ENCODE measurements at places on chromosomes 1 and 21.

DNA sequence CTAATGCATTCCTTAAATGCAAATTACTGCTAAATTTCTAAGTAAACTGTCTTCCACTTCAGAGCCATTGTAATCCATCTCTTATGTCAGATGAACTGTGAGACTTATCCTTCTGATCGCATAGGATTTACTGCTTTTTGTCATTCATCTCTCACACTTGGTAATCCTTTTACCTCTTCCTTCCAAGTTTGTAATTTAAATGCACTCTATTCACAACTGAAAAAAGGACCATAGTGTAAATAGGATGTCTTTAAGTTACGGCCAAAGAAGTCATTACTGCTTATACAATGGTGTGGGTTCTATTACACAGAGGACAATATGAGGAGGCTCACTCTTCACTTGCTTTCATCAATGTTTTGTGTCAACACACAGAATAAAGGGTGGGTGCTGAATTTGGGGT is 393.3 kb downstream of the PTBP2 start:
- DNase-seq = no peak

- peak; percentile 49 for DNase-seq
Observed at GRCh38 chr1:183733715-183734114, 71.2 kb upstream of the RGL1 start.

DNA sequence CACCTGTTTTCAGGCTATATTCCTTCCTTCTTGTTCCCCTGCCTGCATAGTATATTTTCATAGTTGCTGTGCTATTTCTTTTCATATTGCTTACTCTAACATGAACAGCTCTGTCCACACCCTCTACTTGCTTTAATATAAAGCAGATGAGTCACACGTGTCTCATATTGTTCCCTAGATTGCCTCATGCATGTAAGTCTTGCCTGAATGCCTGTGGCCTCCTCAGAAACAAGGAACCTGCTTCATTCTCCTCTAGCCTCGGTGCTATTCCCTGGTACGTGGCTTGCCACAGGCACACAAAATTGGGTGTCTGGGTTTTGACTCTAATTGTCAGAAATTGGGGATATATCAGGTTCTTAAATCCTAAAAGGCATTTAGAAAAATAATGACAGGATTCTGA is 16.5 kb upstream of the PKP1 start:
- DNase-seq = no peak

GRCh38 chr1:153741986-153742385 is 14.1 kb downstream of the INTS3 start:
- peak; percentile 86 for DNase-seq

DNA sequence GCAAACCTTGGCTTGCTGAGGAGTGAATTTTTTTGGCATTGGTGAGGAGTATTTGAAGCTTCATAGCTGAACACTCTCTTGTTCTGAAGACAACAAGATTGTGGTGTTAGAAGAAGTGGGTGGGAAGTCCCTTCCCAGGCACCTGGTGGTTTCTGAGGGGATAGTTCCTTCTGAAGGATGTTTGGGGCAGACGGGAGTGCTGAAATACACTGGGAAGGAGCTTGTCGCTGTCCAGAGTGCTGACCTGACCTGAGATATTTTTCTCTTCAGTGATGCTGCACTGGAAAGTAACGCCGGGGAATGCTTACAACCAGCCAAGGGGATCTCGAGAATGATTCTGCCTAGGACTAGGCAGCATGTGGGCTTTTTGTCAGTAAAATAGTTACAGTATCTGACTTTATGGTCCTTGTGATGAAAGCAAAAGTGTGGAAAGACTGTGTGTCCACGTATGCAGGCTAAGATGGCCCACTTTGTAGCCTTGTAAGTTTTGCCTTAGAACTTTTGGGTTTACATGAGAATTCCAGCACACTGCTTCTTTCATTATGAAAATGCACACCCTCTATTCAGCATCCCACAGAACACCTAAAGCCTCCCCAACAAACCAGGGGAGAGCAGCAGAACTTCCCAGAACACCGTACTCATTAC is 33.1 kb upstream of the NFASC start:
- peak; percentile 85 for DNase-seq

DNA sequence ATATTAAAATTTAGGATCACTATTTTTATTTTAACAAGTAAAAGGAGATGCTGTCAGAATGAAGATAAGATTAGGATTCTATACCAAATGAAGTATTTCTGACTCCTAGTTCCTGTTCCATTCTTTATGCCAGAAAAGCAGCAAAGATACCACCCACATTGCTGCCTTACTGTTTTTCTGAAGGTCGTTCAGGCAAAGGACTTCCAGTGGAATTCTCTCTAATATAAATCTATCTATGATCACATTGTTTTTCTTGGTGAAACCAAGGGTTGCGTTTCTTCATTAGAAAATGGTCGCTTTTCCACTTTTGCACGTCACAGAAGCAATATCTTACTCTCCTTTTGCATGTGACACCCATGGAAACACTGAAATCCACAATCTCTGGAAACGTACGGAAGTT is 594.8 kb upstream of the ADGRL2 start:
- DNase-seq = no peak

- DNase-seq = no peak
Observed at GRCh38 chr1:102365071-102365470, 368.3 kb upstream of the OLFM3 start.

GRCh38 chr1:107145637-107146036 is 4.8 kb downstream of the NTNG1 start:
- DNase-seq = no peak

- no peak for DNase-seq
Observed at GRCh38 chr1:41656825-41657500, 172.5 kb upstream of the EDN2 start.

GRCh38 chr1:79646880-79647279 is 640.4 kb upstream of the ADGRL4 start:
- DNase-seq = no peak

GRCh38 chr1:43468414-43468813 is 14.7 kb upstream of the HYI start:
- no peak for DNase-seq

- DNase-seq = no peak
Observed at GRCh38 chr1:51942281-51942680, 48.2 kb downstream of the RAB3B start.

DNA sequence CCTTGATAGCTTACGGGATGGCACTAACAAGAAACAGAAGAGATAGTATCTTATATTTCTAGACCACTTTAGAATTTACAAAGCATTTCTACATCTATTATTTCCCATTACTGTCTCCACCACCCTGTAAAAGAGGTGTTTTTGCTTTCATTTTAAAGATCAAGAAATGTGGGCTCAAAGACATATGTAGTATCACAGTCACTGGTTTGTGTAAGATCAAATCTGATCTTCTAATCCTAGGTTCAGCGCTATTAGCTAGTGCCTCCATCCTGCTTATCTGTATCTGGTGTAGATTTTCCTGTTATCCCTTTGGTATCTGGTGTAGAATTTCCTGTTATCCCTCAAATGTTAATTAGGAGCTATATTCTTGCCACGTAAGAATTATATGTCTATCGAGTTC is 23.6 kb upstream of the ZRANB2 start:
- no peak for DNase-seq

GRCh38 chr1:246214708-246215509 is 292.2 kb downstream of the SMYD3 start:
- DNase-seq = no peak

DNA sequence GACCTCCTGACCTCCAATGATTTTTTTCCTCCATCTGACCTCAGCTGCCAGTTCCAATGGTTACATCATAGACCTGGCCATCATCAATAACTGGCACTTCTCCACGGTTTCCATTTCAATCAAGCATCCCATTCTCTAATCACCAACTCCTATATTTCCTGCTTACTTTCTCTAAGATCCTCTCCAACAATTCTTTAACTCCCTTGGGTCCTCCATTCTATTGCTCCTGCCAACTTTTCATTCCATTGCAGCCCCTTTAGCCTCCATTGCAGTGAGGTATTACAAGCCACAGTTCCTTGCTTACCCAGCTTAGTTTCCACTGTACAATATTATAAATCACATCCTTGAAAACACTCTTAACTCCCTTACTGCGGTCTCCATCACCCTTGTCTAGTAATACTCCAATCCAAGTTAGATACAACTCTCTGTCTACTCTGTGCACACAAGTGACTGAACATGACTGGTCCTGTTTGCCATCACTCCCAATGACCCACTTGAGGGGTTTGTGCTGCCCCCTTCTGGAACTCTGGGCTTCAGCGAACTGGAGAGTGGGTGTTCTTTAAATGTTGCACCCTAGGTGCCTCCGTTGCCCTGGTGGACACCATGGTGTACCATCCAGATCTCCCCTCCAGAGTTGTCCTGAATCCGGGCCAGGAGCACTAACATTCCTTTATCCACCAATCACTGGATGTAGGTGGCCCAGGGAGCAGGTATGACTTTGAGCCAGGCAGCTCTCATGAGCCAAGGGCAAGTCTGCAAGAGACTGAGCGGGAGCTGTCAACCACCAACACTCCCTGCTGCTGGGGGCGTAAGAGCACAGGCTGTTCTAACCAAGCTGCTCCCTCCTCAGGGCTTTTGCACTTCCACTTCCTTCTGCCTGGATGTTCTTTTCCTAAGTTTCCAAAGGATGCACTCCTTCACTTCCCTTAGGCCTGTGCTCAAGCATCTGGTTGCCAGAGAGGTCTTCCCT is 3.7 kb upstream of the FNDC7 start:
- DNase-seq = no peak

- no peak for DNase-seq
Observed at GRCh38 chr1:113321771-113322387, 68.4 kb upstream of the MAGI3 start.

DNA sequence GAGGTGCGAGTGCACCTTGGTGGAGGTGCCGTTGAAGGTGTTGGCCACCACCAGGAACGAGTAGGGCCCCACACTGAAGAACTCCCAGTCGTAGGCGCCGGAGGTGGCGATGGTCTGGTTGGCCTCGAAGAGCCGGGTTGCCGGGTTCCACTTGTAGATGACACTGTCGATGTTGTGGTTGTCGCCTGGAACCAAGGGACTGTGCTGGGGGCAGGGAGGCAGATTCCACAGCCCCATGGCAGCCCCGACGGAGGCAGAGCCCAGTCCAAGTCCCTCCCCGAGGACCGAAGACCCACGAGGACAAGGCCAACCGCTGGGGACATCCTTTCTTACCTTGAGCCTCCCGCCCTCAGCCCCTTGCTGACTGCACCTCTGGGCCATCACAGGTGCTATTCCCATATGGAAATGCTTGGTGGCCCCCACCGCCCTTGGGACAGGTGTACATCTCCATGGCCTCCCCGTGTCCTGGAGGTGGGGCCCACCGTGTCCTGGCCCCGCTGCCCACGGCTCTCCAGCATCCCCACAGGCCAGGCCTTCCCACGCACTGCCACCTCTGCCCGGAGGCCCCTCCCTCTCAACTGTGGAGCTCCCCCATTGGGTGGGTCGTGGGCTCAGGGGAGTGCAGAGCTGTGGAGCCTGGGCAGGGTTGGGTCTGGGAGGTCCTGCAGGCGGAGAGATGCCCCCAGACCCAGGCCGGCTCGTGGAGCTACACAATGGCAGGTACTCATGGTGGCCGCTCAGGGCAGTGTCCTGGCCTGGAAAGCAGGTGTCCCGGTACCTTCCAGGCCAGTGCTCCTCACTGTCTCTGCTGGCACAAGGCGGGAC is 17.9 kb downstream of the KRTAP10-1 start:
- DNase-seq = no peak

DNA sequence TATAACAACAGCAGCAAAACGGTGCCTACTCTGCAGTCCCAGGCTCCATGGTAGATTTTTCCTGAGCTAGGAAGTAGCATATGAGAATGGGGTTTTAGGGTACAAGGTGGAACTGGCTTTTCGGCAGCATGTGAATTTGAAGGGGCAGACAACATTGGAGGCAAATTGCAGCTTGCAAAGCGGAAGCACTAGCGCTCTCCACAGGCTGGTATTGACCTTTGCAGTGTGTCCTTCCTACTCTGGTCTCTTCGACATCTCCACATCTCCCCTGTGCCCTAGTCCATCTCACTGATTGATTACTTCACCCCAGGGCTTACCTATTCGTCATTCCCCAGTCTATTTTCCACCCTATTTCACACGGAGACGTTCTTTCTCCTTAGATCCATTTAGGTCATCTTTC is 13.0 kb downstream of the IGSF21 start:
- DNase-seq = no peak

DNA sequence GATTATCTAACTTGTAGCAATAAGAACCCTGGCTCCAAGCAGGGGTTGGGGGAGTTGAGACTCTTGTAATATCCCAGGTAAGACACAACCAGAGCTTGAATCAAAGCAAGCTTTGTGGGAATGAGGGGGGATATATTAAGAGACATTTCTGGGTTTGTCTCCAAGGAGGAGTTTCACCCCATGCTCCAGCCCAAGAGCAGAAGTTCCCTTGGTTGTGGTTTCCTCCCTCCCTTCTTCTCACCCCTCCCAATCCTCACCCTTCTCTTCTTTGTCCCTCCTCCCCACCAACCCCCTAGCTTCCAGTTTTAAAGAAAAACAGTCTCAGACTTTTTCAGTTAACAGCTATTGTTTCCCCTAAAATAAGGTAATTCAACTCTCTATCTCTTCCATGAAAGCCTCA is 11.9 kb downstream of the TRAF3IP3 start:
- DNase-seq = no peak

DNA sequence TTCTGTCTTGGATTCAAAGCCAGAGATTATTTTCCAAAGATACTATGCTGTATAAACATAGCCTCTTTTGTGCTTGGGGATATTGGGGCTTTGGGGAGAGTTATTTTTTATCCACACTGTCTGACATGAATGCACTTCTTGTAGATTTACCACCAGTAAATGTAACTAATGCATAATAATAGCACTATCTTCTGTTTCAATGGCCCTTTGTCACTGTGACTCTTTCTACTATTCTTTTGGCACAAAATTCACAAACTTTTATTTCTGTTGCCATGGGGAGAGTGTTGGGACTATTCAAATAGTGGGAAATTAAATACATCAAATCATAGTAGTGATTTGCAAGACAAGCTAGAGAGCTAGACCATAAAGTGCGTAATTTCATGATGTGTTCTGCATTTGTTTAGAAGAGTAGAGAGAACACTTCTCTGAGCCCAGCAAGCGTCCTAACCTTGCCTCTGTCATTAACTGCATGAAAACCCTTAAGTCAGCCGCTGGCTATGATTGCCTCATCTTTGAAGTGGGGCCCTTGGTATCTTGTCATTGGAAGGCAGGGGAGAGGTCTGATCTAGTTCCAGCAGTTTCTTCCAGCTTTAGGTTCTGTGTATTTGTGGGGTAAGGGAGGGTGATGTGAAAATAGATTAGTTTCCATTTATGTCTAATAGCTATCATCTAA is 154.4 kb downstream of the HHAT start:
- DNase-seq = no peak

GRCh38 chr1:101852936-101853335 is 143.8 kb downstream of the OLFM3 start:
- DNase-seq = no peak

- DNase-seq = no peak
Observed at GRCh38 chr1:211336775-211337174, 10.1 kb downstream of the TRAF5 start.

- no peak for DNase-seq
Observed at GRCh38 chr1:5191470-5191869, 537.1 kb downstream of the AJAP1 start.

- DNase-seq = no peak
Observed at GRCh38 chr1:198106011-198106410, 50.8 kb upstream of the NEK7 start.

- peak; percentile 79 for DNase-seq
Observed at GRCh38 chr1:24070821-24071393, 41.0 kb downstream of the MYOM3 start.
